Mesenteric fat pad (tissue), 1 donor: ENCODE measurements at places on chromosomes 7 and 10.

DNA sequence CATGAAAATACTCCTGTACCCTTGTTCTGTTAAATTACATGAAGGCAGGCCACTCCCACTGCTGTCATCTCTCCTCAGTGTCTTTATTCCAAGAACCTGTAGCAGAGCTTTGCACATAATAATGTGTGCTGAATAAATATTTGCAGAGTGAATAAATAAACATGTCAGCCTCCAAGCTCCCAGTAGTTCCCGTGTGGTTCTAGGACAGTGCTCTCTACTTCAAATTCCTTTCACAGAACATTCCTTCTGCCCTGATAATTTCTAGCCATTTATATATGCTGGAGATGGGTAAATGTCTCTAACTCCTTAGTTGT lies 20.3 kb upstream of the HYAL4 start:
- no peak for DNase-seq

GRCh38 chr7:140489026-140489359 lies 9.7 kb upstream of the MKRN1 start:
- no peak for DNase-seq

- DNase-seq: no peak
Observed at GRCh38 chr10:131790021-131790420, 110.8 kb upstream of the PPP2R2D start.

DNA sequence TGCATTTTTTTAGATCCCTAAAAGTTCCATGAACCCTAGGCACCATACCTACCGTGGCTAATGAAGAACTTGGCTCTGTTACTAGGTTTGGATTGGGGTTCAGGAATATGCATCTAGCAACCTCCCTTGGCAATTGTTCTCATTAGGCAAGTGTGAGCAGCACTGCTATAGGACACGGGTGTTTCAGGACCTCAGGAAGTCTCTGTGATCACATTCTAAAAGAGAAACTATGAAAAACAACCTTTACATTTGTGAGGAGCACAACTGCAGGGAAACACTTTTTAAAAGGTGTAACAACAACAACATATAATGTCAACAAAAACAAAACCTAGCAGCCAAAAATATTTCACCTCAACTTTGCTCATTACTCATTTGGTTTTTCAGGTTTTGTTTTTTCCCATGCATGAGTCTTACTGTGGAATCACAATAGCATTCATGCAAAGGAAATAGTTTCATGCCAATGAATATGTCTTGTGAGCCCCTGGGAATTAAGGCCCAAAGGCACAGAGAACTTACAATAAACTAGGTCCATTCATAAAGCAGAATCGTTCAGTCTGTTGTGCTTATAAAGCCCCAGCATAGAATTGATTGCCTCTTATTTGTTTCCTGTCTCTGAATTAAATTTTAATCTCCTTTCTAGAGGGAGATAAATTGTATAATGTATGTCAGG lies 255.7 kb upstream of the DGKB start:
- no peak for DNase-seq

DNA sequence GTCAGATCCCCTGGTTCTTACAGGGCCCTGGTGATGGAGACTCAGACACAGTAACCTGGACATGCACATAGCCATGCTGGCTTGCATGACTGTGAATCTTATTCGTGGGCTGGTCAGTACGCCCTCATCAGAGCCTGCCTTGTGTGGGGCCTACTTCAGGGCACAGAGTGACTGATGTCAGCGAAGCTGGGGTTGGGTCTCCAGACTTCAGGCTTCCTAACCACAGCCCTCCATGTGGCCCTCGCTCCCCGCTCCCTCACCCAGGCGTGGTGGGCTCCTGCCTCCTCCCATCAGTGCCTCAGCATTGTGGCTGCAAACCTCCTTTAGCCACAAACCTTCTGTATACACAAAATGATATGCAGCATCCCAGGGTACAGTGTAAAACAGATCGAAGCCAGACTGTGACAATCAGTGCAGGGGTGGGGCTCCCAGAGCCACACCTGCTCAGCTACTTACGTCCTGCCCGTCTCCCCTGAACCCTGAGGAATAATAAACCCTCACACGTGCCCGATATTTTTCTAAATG lies 7.1 kb upstream of the C10orf105 start:
- no peak for DNase-seq

- no peak for DNase-seq
Observed at GRCh38 chr10:6065835-6066234, 3.7 kb upstream of the IL2RA start.

GRCh38 chr10:93274419-93274818 lies 200.7 kb downstream of the CYP26A1 start:
- DNase-seq: no peak

DNA sequence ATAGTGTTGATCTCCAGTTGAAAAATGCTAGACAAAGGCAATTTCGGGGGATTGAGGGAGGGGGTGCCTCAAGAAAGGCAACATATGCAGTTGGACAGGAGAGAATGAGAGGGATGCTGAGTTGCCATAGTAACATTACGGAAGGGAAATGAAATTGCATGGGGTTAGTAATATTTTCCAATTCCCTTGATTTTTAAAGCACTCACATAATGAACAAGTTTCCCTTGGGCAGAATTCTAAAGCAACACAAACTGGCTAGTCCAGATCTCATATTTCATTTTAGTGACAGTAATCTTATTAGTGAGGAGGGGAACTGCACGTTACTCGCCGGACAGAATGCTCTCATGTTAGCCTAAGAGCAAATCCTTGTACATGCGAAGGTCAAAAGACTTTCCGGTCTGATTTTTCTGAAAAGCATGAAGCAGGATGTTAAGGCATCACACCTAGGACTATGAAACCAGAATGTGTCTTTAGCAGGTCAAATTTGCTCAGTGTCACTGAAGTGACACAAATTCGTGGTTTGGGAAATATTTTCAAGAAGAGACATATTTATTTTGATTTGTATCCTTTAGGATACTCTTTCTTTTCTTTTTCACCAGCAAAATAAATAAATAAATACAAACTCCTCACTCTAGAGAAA lies 165.5 kb downstream of the ANK3 start:
- DNase-seq: no peak

- no peak for DNase-seq
Observed at GRCh38 chr7:3167551-3167950, 123.9 kb upstream of the CARD11 start.

GRCh38 chr7:48252995-48253394 lies 81.7 kb downstream of the ABCA13 start:
- DNase-seq: no peak

DNA sequence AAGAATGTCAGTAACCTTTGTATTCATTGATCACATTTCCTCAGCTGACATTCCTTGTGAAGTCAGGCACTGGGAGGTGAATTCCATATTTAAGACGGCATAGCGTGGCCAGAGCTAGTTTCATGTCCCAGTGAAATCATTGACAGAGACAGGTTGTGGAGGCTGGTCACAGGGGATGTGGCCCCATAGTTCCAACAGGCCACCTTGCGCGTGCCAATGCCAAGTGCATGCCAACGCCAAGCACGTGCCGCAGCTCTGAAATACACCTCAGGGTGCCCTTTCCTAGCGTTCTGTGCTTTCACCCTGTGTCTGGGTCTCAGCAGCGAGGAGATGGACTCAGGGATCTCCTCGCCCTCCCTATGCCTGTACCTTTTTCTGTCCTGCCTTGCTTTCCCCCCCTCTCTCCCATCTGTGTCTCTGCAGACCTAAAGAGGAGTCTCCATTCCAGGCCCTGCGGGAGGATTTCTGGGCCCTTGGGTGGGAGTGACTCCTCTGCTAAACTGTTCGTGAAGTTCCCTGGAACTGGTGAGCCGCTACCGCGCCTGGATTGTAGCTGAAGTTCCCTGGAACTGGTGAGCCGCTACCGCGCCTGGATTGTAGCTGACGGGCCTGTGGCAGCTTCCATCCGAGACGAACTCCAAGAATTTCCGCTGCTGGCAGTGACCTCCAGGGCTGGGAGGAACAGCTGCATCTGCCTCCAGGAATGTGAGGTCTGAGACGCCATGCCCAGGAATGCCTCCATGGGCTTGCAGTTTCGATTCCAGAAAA lies 19.7 kb downstream of the AQP1 start:
- DNase-seq: peak; percentile 81

DNA sequence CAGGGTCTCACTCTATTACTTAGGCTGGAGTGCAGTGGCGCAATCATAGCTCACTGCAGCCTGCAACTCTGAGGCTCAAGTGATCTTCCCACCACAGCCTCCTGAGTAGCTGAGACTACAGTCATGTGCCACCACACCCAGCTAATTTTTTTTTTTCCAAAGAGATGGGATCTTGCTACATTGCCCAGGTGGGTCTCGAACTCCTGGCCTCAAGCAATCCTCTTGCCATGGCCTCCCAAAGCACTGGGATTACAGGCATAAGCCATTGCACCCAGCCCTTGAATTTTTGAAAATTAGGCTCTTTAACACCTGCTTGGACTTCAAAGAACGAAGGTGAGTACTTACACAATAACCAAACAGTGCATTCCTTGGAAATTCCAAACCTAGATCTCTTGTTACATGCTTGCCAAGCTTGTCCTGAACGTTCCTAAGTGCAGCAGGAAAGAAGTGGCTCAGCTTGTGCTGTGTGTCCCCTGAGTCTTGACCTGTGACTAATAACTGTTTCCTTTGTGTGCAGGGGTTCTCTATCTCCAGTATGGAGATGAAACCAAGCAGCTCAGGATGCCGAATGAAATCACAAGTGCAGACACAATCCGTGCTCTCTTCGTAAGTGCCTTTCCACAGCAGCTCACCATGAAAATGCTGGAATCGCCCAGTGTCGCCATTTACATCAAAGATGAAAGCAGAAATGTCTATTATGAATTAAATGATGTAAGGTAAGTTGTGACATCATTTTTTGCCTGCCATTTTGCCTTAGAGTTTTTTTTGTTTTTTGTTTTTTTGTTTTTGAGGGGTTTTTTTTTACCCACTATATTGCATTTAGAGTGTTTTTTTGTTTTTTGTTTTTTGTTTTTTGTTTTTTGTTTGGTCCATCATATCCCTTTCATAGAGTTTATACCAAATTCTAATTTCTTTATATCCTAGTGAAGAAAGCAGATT lies 223.8 kb downstream of the KIAA1217 start:
- DNase-seq: no peak

DNA sequence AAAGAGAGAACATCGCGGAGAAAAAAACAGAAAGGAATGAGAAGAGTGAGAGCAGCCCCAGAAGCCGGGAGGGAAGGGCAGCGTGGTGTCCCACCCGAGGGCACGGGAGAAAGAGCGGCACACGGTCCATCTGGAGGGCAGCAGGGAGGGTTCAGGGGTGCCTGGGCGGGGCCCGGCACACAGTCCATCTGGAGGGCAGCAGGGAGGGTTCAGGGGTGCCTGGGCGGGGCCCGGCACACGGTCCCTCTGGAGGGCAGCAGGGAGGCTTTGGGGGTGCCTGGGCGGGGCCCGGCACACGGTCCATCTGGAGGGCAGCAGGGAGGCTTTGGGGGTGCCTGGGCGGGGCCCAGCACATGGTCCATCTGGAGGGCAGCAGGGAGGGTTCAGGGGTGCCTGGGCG lies 172.4 kb downstream of the ZMYND11 start:
- DNase-seq: no peak

GRCh38 chr10:59354434-59354833 lies 7.9 kb downstream of the FAM13C start:
- DNase-seq: no peak

- DNase-seq: no peak
Observed at GRCh38 chr10:108424656-108425055, 1260.2 kb upstream of the SORCS1 start.

DNA sequence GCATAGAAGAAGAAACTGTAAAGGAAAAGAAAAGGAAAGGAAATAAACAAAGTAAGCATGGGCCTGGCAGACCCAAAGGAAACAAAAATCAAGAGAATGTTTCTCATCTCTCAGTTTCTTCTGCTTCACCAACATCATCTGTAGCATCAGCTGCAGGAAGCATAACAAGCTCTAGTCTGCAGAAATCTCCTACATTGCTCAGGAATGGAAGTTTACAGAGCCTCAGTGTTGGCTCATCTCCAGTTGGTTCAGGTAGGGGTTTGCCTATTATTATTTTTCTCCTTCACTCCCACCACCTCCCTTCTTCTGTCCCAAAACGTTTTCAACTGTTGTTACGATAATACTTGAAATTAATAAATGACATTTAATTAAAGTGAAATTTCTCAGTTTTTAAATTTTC lies 139.6 kb downstream of the MLLT10 start:
- no peak for DNase-seq

GRCh38 chr10:109846832-109847231 lies 76.5 kb downstream of the XPNPEP1 start:
- no peak for DNase-seq

GRCh38 chr7:81534446-81534845 lies 235.4 kb downstream of the HGF start:
- no peak for DNase-seq

DNA sequence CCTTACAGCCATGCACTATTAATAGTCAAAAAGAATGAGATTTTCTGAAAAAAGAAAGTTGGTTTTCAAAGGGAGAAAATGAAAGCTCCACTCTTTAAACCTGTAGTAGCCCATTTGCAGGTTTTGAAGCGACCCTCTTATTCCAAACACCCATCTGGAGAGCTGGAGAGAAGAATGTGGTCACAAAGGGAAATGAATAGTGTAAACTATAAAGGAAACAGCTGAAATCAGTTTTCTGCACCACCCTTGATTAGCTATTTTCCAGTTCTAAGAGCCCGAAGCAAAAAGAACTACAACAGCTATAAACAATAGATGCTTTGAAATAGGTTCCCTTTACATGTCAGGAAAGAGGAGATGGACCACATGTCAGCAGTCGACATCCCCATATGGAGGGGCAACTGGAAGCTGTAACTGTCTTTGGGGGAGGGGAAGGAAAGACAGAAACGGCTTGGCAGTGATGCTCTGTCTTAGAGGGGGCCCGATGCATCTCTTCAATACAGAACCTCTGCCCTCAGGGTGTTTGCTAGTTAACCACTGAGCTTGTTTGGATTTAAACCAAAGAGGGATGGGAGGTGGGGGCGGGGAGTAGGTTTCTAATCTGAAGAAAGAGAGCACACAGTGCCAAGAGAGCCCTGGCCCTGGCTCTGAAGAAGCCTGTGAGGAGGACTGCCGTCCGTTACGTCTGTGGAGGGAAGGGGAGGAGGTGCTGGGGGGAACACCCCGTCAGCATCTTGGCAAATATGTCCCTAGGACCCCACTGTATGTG lies 55.3 kb downstream of the CPVL start:
- no peak for DNase-seq

GRCh38 chr10:78864761-78865537 lies 203.8 kb upstream of the ZMIZ1 start:
- DNase-seq: peak; percentile 60

DNA sequence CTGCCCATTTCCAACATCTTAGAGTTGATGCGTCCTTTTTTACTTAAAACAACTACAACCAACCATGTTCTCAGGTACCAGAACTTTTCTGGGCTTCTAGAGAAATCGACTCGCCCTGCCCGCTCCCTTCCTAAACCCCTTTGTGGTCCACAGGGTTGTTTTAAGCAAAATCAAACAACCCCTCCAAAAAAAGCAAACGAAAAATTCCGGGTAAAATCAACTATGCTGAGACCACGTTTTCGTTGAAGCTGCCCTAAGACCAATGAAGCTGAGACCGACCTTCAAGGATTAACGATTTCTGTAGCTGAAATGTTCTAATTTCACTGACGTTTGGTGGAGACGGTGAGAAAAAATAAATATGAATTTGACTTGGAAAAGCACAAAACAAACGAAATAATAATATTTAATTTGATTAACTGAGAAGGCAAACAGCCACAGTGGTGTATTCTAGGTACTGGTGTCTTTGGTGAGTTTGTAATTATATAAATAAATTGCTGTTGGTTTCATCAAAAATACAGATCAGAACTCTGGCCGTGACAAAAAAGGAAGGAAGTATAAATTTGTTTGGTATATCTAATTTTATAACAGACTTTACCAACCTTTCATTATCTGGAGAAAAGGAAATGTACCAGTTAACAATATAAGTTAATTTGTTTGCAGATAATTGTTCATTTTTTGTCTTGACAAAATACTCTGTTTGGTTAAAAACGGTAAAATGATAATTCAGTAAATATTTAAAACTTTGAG lies 4.7 kb upstream of the IGF2BP3 start:
- DNase-seq: no peak
